T-helper 17 cell (primary cell): ENCODE measurements at places on chromosomes 7 and 10. TPM values are rescaled to one million over a fixed set of nuclear protein-coding genes. Genes with fewer than 3 reads are reported as not detected.

The SYT15 gene
- 1.1 TPM for total RNA-seq

The IL15RA gene
- 12.6 TPM for total RNA-seq

- no peak overlapping the region for H3K4me3 ChIP-seq
- DNase-seq, result no peak
- no peak overlapping the region for H3K27ac ChIP-seq
- no peaks in the 10 kb centered on the region for H3K36me3 ChIP-seq
Measured at GRCh38 chr7:22895140-22895827, 72.6 kb upstream of the TOMM7 start.

DNA sequence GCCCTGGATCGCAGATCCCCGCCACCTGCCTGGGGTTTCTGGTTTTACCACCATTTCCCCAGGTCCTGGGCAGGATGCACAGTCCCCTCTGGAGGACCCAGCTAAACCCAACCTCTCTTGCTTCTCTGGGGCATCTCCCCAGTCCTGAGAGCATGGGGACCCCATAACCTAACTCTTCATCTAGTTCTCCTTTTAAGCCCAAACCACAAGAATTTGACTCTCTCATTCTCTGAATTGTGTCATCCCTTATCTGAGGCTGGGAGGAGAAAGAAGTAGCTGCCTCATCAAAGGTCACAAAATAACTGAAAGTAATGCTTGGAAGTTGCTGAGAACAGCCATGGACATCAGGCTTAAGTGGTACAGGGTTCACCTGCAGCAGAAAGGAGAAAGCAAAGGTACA lies 159.9 kb downstream of the FGFR2 start:
- no peak overlapping the region for H3K27ac ChIP-seq
- DNase-seq, result no peak
- no peak overlapping the region for H3K4me3 ChIP-seq
- H3K4me1 ChIP-seq, result no peaks in the 10 kb centered on the region
- no peaks in the 10 kb centered on the region for H3K36me3 ChIP-seq

The IFIT3 gene
- 5.4 TPM for total RNA-seq

- DNase-seq, result no peak
- H3K27ac ChIP-seq, result no peak overlapping the region
- H3K4me3 ChIP-seq, result no peak overlapping the region
- H3K27me3 ChIP-seq, result no peaks in the 10 kb centered on the region
Measured at GRCh38 chr10:24651923-24652322, 71.8 kb downstream of the ARHGAP21 start.

The TMEM140 gene
- total RNA-seq, result 24.5 TPM

- no peak for DNase-seq
- H3K27me3 ChIP-seq, result no peaks in the 10 kb centered on the region
- no peaks in the 10 kb centered on the region for H3K4me1 ChIP-seq
- no peak overlapping the region for H3K4me3 ChIP-seq
Measured at GRCh38 chr7:82616059-82616728, 172.6 kb upstream of the CACNA2D1 start.

- peaks cover 5% of the 10 kb centered on the region for H3K4me1 ChIP-seq
- no peaks in the 10 kb centered on the region for H3K36me3 ChIP-seq
- no peak overlapping the region for H3K27ac ChIP-seq
- no peak for DNase-seq
Measured at GRCh38 chr7:13538669-13539068, 450.8 kb downstream of the ETV1 start.

DNA sequence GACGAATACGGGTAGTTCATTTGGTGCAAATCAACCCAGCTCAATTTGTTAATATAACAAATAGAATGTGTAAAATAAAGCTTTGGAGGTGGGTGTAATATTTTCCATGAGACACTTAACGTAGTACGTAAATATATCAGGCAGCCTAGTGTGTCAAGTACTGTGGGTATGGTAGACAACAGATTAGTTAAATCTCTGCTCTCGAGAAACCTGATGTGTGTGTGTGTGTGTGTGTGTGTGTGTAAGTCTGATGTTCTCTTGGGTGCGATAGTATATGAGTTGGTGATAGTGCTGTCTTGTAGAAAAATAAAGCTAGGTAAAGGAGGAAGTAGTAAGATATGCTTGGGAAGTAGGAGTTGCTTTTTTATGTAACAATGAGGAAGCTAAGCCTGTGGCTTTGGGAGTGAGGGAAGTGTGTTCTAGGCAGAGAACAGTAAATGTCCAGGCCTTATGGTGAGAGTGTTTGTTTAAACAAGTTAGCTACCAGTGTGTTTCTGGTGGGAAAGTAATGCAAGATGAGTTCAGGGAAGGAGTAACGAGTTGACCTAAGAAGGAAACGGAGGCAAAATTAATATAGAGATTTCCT lies 26.1 kb downstream of the WAC start:
- H3K4me3 ChIP-seq, result peak overlapping the region; percentile 7
- H3K36me3 ChIP-seq, result peaks cover 20% of the 10 kb centered on the region
- no peaks in the 10 kb centered on the region for H3K27me3 ChIP-seq
- peaks cover 53% of the 10 kb centered on the region for H3K4me1 ChIP-seq
- H3K27ac ChIP-seq, result peak overlapping the region; percentile 4
- no peak for DNase-seq

- H3K36me3 ChIP-seq, result peaks cover 5% of the 10 kb centered on the region
- H3K27ac ChIP-seq, result no peak overlapping the region
- peaks cover 10% of the 10 kb centered on the region for H3K4me1 ChIP-seq
- no peak overlapping the region for H3K4me3 ChIP-seq
- no peaks in the 10 kb centered on the region for H3K27me3 ChIP-seq
Measured at GRCh38 chr7:151642746-151643145, 123.1 kb upstream of the RHEB start.

- DNase-seq, result no peak
- peak overlapping the region; percentile 95 for H3K4me3 ChIP-seq
- peaks cover 26% of the 10 kb centered on the region for H3K4me1 ChIP-seq
- H3K27me3 ChIP-seq, result no peaks in the 10 kb centered on the region
- no peaks in the 10 kb centered on the region for H3K36me3 ChIP-seq
Measured at GRCh38 chr10:74177140-74177677, 26.2 kb downstream of the ADK start.
